ENCODE measurements at places on chromosomes 1 and 21.

GRCh38 chr21:45420061-45421041 lies 15.4 kb downstream of the COL18A1 start:
- DNase-seq = no peak

DNA sequence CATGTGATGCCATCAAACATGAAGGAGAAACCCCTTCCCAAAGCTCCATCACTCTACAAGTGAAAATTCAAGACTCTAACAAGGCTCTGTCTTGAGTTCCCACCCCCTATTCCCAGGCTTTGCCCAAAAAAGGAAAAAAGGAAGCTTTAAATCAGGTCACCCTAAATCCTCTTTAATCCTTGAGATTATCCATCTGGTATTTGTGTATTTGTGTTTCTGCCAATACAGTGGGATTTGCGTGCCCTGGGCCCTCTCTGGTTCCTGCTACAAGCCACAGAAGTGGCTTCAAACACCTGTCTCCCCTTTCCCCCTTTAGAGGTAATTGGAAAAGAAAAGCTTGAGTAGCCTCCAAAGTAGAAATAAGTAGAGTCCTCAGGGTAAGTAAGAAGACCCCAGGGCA lies 120.4 kb downstream of the EDEM3 start:
- DNase-seq = no peak

DNA sequence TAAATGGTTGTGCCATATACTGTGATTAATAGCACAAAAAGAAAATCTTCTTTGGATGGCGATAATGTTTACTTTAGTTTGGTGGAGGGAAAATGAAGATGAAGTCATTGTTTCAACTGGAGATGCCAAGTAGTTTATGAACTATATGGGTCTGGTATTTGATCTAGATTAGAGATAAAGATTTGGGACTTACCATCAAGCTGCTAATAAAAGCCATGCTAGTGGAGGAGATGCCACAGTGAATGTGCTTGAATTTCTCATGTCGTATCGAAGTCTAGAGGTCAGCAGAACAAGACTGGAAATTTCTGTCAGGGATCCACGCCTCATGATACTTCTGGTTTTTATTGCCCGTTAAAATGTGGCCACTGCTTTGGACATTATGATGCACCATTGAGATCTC lies 742.0 kb downstream of the NCAM2 start:
- no peak for DNase-seq

DNA sequence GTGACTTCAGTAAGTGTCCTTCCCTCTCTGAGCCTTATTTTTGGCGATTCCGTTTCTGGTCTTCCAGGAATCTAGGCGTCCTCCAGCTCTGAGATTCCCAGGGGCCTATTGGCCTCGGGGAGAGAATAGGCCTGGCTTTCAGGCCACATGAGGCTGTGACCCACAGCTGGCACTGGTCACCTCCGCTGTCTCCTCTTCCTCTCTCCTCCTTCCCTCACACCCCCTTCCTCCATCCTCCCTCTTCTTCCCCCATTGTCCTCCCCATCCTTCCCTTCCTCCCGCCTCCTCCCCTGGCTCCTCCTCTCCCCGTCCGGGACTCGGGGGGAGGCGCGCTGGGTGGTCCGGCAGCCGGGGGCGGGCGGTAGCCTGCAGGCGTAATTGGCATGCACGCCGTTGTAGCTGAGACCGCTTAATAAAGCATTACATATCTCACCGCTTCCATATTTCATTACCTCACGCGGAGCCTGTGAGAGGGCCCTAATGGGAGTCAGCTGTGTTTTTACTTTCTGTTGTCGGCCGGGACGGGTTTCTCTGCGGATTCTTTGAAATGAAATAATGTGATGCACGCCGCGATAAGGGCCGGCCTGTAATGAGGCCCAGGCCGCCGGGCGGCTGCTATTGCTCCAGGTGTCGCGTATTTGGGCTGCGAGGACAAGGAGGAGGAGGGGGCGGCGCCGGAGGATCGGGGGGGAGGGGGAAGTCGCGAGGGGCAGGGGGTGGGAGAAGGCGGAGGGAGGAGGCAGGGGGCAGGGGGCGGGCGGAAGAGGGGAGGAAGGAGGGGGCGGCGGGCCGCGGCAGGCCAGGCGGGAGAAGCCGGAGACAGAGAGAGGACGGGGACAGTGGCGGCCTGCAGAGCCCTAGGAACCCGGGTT lies 95.3 kb downstream of the FOXD2 start:
- peak; percentile 19 for DNase-seq

GRCh38 chr1:12173631-12174121 lies 6.9 kb downstream of the TNFRSF1B start:
- DNase-seq = peak; percentile 93

GRCh38 chr1:55314740-55315139 lies 99.6 kb upstream of the USP24 start:
- no peak for DNase-seq

- DNase-seq = no peak
Observed at GRCh38 chr1:210978316-210978973, 155.5 kb downstream of the KCNH1 start.

GRCh38 chr1:91564888-91565701 lies 64.4 kb downstream of the CDC7 start:
- no peak for DNase-seq

All from activated CD4-positive, alpha-beta T cell treated with anti-CD3 and anti-CD28 coated beads for 36 hours (primary cell).